ENCODE measurements at places on chromosomes 1 and 21. TPM values are rescaled to one million over a fixed set of nuclear protein-coding genes. Genes with fewer than 3 reads are reported as not detected.

DNA sequence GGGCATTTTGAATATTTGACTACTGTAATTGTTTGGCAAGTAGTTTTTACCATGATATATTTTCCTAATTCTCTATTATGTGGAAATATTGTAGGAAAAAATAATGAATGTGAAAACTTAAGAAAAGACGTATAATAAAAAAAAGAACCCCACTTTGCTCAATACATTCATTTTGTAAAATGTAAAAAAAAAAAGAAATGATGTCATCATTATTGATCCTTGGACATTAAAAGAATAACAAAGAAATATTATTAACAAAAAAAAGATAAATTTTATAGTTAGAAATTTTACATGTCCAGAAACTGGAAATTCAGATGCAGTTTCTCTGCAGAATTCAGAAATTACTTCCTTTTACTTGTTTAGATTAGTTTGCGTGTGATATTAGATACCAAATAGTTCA is 5.2 kb downstream of the GIPC2 start:
- no peak for DNase-seq

- DNase-seq: no peak
Measured at GRCh38 chr1:168518813-168519212, 25.0 kb downstream of the XCL2 start.

OR6N1 gene
- not detected for total RNA-seq

PCBP3 gene
- total RNA-seq: 1.0 TPM

OR10J1 gene
- not detected for total RNA-seq

BSND gene
- total RNA-seq: not detected

SPATA17 gene
- not detected for total RNA-seq
